NCI-H1417 treated with DMSO at 0.1 percent for 48 hours (cell line): ENCODE measurements at places on chromosomes 5 and 9.

DNA sequence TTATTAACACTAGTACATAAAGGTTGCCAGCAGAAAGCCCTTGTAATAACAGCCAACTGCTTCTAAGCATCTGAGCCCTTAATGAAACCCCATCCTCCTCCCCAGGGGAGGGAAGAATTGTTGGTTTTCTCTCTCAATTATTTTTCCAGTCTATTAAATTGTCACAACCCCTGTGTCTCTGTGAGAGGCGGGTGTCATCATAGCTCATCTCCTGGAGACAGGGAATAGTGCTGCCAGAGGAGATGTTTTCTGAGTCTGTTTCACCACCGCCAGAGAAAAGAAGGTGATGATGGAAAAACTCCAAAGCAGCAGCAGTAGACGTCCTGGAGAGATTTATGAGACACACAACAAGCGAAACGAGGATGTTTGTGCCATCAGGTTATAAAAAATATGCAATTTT lies 271.1 kb upstream of the NMUR2 start:
- peak; percentile 6 for DNase-seq

- no peak for DNase-seq
These were observed 8.3 kb downstream of the PPIC start for GRCh38 chr5:123028222-123028621.

- no peak for DNase-seq
These were observed 41.3 kb downstream of the PFDN1 start for GRCh38 chr5:140261403-140262171.

DNA sequence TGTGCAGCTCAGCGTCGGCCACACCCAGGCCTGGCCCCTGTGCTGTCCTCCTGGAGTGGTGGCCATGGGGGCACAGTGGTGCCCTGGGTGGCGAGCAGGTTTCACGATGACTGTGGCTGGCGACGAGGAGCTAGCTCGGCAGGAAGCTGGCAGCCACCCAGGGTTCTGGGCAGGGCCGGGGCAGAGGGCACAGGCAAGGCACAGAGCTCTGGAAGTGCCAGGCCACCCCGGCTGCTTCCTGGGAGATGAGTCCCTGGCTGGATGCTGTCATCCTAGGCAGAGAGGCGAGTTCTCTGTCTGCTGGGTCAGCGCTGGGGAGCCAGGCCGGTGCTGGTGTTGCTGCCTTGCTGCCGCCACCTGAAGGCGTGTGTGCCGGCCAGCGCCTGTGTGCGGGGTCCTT lies 51.7 kb downstream of the RXRA start:
- DNase-seq = no peak

DNA sequence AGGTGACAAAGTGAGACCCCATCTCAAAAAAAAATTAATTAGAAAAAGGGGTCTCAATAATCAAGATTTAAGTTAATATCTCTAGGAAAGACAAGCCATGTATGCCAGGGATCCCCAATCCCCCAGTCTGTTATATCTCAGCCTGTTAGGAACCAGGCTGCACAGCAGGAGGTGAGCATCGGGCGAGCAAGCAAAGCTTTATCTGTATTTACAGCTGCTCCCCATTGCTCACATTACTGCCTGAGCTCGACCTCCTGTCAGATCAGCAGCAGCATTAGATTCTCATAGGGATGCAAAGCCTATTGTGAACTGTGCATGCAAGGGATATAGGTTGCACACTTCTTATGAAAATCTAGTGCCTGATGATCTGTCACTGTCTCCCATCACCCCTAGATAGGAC lies 116.8 kb downstream of the TARS1 start:
- no peak for DNase-seq

DNA sequence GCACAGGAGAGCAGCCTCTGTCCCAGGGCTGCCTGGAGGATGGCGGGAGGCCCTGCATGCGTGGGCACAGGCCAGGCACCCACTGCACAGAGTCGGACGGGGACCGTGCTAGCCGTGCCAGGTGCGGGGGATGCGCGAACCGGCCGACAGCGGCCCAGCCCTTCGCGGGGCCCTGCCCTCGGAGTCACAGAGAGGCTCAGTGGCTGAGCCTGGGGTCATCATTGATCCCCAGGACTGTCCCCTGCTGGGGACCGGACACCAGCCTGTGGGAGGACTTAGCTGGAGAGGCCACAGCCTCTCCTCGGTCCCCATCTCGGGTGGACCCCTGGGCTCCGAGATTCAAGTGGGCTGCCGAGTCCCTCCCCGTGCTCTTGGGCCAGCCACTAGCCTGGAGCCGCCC lies 19.1 kb upstream of the LAMC3 start:
- no peak for DNase-seq

DNA sequence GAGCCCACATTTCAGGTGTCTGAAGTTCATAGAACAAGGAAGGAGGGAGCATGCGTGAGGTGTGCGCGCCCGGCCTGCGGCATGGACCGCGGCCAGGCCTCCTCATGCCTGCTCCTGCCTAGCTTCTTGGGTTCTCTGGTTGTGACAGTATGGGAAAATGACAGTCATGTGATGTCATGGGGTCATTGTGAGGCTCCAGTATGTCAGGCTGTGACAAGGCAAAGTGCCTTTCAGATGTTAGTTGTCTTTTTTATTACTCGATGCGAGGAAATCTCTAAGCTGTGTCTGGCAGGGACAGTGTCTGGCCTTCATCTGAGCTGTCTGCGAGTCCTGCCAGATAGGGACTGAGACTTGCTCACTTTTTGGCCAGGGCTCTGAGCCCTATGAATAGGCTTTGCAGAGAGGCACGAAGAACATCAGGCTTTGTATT lies 13.3 kb downstream of the UCK1 start:
- no peak for DNase-seq
